Pons (tissue), 1 donor: ENCODE measurements at places on chromosomes 7 and 10.

DNA sequence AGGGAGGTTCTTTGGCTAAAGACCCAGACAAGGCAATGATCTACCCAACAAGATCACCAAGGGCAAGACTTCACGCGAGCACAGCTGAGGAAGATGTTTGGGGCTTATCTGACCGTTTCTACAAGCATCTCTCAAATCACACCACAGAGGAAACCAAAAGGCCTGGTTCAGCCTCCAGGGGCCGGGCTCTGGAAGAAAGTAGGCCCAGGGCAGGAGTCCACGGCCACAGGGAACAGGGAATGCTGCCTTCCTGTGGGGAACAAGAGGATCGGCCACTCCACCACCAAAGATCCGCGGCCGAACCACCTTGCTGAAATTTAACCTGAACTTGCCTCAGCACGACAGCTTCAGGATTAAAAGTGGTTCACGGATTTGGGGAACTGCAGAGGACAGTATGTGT lies 332.5 kb downstream of the PTPRN2 start:
- DNase-seq = no peak

DNA sequence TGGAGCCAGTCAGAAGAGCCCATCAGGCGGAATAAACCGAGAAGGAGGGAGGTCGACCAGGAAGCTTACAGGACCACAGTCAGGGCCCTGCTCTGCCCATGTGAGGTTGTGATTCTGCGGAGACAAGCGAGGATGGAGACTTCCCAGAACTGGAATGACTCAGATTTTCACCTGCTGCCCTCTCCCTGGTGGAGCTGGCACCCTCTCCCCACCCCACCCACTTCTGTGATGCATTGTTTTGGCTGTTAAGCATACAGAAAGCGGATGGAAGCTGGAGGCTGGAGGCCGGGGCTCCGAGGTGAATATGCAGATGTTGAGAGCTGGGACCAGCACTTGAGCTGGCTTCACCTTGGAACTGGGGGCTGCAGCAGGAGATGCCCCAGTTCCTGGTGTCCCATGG lies 57.4 kb downstream of the NPTX2 start:
- DNase-seq = no peak

- DNase-seq = no peak
Measured at GRCh38 chr10:34089253-34089652, 725.8 kb downstream of the PARD3 start.

DNA sequence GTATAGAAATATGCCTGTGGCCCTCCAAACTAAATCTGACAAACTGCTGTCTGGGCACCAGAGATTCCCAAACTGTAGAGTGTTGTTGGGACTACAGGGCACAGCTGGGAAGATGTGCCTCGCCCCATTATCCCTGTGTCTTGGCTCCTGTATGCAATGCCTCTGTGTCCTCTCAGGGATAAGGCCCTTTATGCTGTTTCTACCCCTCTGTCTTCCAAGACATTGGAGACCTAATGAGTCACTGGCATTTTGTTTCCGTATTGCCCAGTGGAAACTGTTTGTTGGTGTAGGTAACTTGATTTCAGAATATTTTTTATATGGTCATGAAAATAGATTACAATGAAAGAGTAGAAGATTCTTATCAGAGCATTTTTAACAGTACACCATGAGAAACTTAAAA lies 183.2 kb downstream of the GLI3 start:
- DNase-seq = no peak

GRCh38 chr10:44959247-44960087 lies at the start of gene RASSF4:
TSS of gene RASSF4 (plus strand) at chr10:44959802. CDS start at chr10:44970203, 10,401 bp downstream.
- peak; percentile 85 for DNase-seq

GRCh38 chr10:34184939-34185386 lies 630.1 kb downstream of the PARD3 start:
- no peak for DNase-seq

DNA sequence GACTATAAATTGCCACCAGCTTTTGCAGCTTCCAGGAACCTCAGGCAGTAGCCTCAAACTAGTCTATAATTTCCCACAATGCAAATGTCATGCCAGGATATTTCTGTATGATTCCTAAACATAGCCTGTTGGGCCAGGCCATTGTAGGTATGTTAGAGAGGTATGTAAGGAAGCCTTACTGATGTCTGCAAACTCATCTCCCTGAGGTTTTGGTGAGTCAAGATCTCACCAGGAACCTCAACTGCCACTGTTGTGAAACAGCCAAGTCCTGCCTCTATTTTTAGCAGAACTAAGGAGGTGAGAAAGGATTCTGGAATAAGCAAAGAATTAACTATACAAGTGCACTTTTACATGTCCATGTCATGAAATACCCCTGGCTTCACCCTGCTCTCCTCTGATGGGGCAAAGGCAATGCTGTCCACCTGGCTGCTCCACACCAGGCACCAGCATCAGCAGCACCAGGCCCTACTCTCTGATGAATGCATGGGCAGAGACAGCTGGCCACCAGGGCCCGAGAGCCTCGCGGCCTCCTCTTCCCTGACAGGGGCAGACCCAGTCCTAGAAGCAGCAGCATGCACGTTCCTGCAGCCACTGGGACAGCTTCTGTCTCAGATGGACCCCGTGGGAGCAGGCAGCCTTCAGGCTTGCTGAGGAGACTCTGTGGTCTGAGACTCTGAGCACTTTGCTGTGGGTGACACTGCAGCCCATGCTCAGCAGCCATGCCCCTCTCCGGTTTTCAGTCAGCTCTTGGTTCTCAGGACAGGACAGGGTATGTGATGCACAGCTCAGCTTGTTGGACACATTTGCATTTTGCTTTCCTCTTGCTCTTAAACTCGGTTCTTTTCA lies 147.3 kb downstream of the ZMYND11 start:
- no peak for DNase-seq

GRCh38 chr7:67917437-67917755 lies 920.8 kb downstream of the TYW1 start:
- no peak for DNase-seq

GRCh38 chr7:2199956-2200583 lies 32.7 kb downstream of the MAD1L1 start:
- DNase-seq = no peak

GRCh38 chr10:76119036-76119435 lies 687.6 kb downstream of the LRMDA start:
- DNase-seq = no peak

DNA sequence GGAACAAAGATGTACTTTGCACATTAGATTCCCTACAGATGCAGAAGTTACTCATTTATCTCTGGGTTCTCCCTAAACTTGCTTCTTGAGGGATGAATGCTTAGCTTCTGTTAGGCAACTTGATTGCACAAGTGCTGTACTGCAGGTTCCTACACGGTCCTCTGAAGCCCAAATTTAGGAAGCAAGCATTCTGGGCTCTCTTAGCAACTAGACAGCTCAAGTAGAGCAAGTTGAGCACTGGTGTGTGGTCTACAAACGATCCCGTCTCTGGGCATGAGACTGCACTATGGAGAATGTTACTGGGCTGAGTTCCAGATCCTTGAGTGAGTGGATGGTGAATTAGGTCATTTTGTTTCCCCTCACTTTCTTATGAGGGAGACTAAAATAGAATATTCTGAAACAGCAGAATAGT lies 14.3 kb downstream of the SEMA3D start:
- DNase-seq = peak; percentile 44

GRCh38 chr10:120578890-120579289 lies 121.9 kb downstream of the PLPP4 start:
- DNase-seq = no peak

GRCh38 chr10:53025172-53025711 lies 252.7 kb upstream of the MBL2 start:
- DNase-seq = no peak

GRCh38 chr10:130655313-130656186 lies 519.4 kb downstream of the GLRX3 start:
- DNase-seq = no peak

DNA sequence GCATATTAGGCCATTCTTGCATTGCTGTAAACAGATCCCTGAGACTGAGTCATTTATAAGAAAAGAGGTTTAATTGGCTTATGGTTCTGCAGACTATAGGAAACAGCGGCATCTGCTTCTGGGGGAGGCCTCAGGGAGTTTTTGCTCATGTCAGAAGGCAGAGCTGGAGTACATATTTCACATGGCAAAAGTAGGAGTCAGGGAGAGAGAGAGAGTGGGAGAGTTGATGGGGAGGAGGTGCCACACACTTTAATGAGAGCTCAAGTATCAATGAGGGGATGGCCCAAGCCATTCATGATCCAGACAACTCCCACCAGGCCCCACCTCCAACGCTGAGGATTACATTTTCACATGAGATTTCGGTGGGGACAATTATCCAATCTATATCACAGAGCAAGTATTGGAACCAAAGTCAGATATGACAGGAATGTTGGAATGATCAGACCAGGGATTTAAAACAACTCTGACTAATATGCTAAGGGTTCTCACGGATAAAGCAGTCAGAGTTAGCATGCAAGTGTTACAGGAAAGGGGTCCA lies 795.3 kb upstream of the CELF2 start:
- DNase-seq = no peak

DNA sequence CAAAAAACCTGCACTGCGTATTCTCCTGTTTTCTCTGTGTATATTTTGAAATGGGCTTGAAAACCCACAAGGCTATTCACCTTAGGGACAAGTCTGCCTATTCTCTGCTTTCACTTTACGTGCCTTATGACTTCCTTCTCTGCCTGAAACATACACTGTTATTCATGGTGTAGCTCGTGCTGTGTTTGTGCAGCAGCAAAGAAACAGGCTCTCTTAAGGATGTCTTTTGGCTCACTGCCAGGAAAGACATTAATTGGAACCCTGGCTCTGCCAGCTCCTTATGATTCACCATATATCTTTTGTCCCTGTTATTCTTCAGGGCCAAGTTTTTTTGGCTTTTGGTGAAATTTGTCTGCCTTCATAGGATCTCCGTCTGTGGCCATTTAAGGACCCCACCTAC lies 92.4 kb downstream of the TMEM106B start:
- DNase-seq = no peak

- DNase-seq = no peak
Measured at GRCh38 chr7:55156919-55157763, 138.3 kb downstream of the EGFR start.

DNA sequence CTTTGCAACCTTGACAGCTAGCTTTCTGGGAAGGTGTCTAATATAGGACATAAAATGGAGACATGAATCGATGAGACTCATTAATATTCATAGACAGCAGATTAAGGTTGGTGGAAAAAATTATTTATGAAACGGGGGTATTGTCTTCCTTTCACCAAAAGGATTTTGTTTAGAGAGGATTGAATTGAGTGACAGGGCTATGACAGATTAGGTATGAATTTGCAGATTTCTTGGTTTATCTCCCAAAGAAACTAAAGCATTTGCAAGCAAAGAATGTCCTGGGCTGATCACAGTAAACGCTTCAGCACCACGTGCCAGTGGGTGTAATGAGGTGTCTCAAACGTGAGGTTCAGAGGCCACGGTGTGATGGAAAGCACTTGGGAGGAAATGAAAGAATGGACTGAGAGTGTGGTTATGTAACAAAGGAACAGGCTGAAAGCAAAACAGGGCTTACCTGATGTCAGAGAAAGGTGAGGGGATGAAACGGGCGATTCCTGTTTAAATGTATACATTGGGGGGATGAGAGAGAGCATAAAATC lies 329.2 kb upstream of the NPVF start:
- no peak for DNase-seq

- peak; percentile 65 for DNase-seq
Measured at GRCh38 chr7:151060416-151061212, 1.2 kb downstream of the SLC4A2 start.

- DNase-seq = no peak
Measured at GRCh38 chr10:128318366-128318765, 192.1 kb upstream of the MKI67 start.
